ENCODE measurements at places on chromosomes 5 and 9.

DNA sequence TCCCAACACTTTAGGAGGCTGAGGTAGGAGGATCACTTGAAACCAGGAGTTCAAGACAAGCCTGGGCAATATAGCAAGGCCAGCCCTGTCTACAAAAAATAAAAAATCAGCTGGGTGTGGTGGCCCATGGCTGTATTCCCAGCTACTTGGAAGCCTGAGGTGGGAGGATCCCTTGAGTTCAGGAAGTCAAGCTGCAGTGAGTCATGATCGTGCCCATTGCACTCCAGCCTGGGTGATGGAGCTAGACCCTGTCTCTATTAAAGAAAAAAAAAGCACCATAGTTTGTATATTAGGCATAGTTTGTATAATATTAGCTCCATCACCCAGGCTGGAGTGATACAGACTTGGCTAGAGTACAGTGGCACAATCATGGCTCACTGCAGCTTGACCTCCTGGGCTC is 9.6 kb upstream of the NME5 start:
- DNase-seq, result no peak

- no peak for DNase-seq
These were observed 539.4 kb downstream of the BNC2 start for GRCh38 chr9:16331031-16331430.

DNA sequence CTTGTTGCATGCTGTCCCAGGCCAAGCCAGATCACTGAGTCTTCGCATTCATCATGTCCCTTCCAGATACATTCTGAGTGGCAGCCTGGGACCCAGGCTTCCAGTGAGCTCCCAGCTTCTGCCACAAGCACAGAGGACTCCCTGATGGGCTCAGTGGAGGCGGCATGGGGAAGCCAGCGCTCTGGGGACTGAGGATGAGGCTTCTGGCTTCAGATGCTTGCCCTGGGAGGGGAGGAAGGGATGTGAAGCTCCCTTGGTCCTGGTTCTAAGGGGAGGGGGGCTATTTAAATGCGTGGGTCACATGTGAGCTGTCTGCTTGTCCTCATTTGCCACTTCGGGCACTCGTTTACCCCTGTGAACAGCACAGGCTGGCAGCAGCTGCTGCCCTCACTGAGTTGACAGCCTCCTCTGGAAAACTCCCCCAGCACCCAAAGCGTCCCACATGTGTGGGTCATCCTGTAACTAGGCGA is 174.0 kb downstream of the NR3C1 start:
- DNase-seq, result no peak

GRCh38 chr5:134507452-134507851 is 18.0 kb upstream of the JADE2 start:
- DNase-seq, result no peak

DNA sequence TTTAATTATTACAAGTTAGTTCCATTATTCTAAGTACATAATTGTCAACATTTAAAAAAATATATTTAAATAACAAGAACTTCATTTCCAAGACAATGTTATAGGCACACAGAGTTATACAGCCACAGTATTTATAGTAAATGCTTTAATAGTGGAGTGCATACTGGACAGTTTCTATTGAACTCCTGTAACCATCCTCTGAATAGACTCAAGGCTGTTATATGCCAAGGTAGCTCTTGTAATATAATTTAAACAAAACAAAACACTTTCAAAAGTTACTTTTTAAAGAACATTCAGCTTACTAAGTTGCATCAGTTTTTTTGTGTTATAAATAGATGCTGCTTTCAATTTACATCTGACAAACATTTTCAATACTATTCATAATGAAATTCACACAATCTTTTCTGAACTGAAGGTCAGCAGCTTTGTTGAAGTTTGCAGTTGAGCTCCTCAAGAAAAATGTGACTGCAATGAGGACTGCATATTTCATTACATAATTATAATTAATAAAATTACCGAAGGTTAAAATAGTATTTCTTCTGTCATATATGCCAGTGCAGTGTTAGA is 549.9 kb upstream of the CYLC2 start:
- no peak for DNase-seq

- no peak for DNase-seq
These were observed 375.6 kb downstream of the OSTF1 start for GRCh38 chr9:75463871-75464270.

DNA sequence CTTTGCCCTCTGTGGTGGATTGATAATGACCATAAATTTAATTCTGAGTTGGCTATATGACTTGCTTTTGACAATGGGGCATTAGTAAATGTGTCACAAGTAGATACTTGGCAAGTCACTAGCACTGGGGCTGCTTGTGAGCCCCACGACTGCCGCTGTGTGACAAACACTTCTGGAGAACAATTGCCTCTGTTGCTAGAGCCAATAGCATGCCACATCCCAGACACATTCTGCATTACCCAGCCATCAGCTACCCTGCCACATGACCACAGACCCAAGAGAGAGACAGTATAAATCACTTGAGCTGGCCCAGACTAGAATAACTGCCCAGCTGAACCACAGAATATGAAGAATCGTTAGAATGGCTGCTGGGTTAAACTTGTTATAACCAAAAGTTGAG is 753.2 kb upstream of the DMAC1 start:
- DNase-seq, result no peak

DNA sequence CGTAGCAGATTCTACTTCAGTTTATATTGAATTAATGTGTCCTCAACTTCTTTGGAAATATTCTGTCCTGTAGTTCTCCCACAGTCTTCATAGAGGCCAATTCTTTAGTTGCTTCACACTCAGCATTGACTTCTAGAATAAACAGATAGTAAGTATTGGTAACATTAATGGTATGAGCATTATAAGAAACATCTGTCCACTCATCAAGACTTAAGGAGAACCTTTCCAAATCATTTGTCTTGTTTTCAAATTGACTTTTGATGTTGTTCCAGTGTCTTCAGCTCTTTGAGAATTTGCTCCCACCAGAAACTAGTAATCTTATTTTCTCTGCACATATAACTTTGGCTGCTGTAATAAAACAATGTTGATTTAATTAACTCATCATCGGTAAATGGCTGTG is 18.3 kb downstream of the RANBP17 start:
- DNase-seq, result no peak

DNA sequence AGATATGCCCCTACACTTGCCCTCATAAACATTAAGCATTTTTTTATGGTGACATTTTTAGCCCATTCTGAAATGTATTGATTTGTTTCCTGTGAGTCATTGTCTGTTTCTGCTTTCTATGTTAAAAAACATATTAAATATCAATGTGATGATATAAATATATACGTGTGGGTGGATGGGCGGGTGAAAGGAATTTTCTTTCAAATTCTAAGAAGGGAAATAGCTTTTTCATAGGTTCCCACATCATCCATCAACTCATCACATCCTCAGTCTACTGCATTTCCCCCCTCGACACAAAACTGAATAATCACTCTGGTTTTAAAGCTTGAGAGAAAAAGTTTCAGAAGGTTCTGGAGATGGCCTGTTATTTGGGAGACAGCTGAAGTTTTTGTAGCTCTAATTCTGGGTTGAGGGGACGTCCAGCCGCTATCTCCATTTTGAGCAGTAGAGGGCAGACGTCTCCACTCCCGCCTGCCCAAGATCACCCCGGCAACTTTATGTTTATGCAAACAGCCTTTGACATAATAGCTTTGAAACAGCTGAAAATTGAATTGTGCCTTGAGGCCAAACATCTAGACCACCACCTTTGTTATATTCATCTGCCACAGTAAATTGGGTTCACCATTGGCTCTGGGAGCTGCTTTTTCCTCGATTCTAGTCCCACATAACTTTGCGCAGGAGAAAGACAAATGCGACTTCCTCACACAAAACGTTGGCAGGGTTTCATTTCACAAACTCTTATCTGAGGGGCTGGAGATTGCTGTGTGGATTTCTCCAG is 216.2 kb upstream of the CLINT1 start:
- DNase-seq, result no peak

DNA sequence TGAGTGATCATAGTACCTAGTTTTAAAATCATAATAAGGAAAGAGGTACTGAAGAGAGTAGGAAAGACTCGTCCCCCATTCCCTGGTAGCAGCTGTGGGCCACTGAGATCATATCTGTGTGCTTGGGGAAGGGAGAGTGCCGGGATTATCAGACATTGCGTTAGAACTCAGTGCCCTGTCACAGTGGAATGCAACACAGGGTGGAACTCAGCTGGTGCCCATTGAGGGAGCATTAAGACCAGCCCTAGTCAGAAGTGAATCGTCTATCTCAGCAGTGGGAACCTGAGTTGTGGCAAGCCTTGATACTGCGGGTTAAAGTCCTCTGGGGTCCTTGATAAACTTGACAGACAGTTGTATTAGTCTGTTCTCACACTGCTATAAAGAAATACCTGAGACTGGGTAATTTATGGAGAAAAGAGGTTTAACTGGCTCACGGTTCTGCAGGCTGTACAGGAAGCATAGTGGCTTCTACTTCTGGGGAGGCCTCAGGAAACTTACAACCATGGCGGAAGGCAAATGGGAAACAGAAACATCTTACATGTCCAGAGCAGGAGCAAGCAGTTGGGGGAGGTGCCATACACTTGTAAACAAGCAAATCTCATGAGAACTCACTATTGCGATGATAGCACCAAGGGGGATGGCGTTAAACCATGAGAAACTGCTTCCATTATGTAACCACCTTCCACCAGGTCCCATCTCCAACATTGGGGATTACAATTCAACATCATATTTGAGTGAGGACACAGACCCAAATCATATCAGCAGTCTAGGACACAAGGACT is 33.1 kb downstream of the NDUFAF2 start:
- DNase-seq, result no peak

DNA sequence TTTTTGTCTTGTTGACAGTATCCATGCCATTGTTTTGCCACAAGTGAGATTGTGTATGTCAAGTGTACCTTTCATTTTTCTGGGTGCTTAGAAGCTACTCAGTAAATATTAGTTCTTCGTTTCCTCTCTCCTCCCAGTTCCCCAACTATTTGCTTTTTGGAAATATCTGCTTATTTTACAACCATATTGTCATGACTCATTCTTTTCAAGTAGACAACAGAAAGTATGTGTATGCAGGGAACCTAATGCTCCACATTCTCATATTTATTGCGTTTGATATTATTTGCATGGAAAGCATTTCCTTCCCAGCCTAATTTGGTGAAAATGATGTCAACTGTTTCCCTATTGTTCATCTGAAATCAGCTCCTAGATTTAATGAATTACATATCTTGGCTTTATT is 483.7 kb upstream of the RIOK2 start:
- DNase-seq, result no peak

DNA sequence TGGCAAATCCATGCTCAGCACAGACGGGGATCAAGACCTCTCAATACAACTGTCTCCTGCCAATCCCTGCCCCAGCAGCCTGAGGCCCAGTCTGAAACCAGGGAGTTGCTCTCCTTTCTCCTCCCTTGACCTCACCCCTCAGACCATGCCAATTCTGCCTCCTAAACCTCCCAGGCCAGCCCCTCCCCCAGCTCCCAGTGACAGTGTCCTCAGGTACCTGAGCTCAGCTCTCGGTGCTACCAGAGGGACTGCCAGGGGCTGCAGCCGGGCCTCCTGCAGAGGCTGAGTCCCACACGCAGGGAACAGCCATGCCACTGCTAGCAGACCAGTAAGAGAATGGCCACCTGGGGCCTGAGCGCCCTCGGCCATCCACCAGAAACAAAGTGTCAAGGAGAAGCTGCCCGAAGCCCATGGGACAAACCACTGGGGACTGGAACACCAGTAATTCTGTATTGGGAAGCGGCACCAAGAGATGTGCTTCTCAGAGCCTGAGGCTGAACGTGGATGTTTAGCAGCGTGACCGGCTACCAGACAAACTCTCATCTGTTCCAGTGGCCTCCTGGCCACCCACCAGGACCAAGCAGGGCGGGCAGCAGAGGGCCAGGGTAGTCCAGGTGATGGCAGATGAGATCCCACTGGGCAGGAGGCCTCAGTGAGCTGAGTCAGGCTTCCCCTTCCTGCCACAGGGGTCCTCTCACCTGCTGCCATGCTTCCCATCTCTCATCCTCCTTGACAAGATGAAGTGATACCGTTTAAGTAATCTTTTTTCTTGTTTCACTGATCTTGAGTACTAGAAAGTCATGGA is 557 bp upstream of the IL3 start:
- DNase-seq, result no peak

- DNase-seq, result no peak
These were observed 190.6 kb downstream of the MPDZ start for GRCh38 chr9:13088720-13089427.

- no peak for DNase-seq
These were observed 283.9 kb downstream of the SPOCK1 start for GRCh38 chr5:137215261-137215660.

- DNase-seq, result no peak
These were observed 17.5 kb downstream of the UBE2QL1 start for GRCh38 chr5:6465831-6466790.

DNA sequence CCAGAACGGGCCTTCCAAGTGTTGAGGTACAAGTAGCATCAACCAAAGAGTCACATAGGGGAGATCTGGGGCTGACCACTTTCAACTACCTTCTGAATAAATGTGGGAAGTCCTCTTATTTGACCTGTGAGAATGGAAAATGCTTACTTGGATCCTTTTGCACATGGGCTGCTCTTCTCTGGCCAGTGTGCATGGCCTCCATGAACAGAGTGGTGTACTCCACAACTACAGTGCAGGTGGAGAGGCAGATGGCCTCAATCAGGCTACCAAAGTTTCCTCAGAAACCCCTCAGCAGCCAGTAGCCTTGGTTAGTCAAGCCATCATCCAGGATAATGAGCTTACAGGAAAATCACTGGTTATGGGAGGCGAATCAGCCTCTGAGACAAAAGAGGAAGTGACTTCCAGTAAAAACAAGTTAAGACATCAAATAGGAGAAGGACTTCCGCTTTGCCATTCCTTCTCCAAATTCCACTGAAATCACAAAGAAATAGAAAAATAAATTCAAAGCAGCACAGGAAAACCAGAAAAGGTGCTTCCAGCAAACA is 18.3 kb upstream of the FCHO2 start:
- DNase-seq, result no peak

DNA sequence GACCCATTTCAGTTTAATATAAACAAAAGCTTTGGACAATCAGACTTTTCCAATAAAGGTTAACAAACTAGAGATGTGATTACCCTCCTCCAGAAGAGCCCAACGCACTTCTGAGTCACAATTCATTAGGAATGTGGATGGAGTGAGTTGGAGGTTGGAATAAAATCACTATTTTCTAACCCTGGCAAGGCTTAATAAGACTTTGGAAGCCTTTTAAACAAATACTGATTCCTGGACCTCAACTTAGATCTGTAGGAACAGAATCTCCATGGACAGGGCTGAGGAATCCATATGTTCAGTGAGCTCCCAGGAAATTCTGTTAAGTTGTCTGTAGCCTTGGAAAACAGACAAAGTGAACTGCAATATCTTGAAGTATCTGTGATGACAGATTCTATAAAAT is 233.5 kb upstream of the ELL2 start:
- no peak for DNase-seq

DNA sequence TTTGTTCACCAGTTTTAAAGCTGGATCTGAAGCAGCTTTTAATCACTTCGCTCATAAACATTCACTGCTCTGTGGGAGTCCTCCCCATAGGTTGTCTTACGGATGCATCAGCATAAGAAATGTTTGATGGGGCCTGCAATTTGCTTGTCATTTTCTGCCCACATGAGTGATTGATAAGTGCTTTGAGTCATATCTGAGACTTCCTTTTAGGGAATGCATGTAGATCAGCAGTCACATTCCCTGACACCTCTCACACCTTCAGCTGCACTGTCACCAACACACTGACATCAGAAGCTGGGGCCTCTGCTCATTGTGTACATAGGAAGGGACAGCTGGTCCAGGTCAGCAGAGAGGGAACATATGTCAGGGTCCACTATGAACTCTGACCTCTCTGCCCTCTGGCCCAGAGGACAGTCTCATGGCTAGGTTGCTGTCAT is 84.1 kb upstream of the SPATA31D4 start:
- no peak for DNase-seq
